ENCODE measurements at places on chromosomes 13 and 19. TPM values are rescaled to one million over a fixed set of nuclear protein-coding genes. Genes with fewer than 3 reads are reported as not detected.

DNA sequence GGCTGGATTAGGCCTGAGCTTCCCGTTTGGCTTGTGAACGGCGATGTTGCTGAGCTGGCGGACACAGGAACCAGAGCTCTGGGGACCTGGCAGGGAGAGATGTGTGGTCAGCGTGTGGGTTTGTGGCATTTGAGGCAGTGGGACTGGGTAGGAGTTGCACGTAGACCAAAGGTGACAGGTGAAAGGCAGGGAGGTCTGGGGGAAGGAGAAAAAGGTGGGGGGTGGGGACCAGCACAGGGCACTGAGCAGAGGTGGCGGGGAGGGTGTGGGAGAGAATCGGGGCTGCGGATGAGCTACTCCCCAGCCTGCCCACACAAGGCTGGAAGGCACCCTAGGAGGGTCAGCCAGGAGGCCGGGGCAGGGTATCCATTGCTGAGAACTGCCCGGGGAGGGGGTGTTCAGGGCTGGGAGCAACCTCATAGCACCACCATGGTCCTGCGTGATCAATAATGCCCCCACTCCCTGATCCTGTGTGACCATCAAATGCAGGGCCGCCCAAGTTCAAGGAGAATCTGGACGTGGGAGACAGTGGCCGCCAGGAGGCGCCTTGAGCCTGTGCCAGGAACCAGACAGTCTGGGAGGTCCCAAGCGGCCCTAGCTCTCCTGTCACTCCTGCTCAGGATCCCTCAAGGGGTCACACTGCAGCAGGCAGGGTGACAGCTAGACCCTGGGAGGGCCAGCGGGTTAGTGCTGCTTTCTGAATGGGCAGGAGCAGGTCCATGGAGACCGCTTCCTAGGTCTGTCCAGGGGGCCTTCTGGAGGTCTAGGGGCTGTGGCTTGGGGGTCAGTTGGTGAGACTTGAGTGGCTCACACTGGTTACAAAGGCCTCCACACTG, 12.8 kb upstream of the SELENOW start:
- DNase-seq = peak; percentile 72

DNA sequence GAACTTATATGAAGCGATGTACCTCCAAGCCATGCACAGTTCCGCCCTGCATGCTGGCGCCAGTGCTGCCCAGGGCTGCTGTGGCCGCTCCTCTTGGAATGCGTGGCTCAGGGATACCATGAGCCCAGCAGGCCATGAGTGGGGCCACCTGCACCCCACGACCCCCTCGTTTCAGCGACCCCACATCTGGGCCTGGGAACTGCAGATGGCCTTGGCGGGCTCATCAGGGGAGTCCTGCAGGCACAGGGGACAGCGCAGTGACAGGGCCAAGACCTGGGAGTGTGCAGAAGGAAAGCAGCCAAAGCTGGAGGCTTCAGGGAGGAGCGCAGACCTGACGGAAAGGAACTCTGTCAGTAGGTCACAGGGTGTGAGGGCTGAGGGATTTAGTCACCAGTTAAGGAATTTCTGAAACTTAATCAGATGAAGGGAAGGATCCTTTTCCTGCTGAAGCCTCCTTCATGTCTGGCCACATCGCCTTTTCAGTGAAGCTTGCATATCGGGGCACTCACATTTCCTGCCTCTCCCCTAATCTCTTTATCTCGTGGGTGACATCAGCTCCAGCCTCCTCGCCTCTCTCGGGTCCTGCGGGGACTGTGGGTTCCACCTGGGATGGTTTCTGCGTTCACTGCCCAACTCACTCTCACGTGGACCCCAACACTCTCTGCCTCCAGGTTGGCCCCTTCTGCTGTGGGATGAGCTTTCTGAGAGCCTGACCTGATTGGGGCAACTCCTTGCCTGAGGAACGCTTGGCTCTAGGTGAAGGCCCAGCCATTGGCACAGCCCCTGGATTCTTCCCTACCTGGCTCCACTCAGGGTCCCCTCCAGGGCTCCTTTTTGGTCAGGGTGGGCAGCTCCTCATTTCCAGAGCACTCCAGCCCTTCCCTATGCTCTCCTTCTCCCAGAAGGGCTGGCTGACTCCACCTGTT, 123.5 kb downstream of the CRYL1 start:
- peak; percentile 75 for DNase-seq

- no peak for DNase-seq
Observed at GRCh38 chr19:8438236-8438635, 6.5 kb upstream of the HNRNPM start.

FFAR2 gene
- not detected for total RNA-seq

DNA sequence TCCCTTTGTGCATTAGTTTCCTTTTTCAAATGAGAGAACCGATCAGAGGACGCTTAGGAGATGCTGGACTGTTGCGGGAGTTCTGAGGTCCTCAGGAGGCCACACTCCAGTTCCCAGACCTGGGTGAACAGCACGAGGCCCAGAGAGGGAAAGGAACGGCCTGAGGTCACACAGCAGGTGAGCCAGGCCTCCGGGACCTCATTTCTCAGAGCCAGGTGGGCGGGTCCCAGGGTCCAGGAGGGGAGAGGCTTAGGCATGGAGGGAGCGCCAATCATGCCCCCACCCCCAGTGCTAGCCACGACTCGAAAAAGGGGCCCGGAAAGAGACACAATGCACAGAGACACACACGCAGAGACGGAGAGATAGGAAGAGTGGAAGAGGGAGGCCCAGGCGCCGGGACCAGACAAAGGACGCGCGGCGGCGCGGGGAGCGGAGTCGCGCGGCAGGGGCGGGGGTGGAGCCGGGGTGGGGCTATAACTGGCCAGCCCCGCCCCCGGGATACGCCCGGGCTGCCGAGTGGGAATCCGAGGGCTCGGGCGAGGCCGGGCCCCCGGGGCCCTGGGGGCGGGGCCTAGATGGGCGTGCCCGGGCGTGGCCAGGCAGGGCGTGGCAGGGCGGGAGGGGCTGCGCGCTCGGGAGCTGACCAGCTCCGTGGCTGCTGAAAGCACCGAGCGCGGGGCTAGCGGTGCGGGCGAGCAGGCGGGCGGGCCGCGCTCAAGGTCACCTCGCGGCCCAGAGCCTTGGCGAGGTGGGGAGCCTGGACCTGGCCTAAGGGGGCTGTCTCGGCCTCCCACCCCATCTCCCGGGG, 1.6 kb downstream of the ELAVL3 start:
- DNase-seq = peak; percentile 42

PSG6 gene
- total RNA-seq = not detected

SERPINE3 gene
- total RNA-seq = not detected

DNA sequence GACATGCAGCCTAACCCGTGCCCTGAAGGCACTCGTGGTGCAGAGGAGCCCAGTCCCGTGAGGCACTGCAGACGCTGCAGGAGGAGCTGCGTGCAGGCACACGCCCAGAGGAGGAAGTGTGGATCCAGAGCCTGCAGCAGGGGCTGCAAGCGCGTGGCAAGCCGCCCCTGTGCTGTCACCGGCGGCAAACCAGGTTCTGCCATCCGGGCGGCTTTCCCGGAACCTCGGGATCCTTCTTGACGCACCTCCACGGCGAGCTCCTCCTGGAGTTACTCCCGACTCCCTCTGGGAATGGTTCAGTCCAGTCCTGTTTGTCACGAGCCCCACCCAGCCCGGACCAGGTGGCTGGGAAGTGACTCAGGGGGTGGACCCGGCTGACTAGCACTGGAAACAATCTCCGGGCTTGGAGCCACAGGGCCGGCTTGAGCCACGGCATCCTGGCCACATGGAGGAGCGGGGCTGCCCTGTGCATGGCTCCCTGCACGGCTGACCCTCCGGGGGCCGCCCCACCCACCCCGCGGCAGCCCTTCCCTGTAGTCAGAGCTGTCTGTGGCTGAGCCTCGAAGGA, 10.2 kb downstream of the DPP9 start:
- peak; percentile 99 for DNase-seq

DNA sequence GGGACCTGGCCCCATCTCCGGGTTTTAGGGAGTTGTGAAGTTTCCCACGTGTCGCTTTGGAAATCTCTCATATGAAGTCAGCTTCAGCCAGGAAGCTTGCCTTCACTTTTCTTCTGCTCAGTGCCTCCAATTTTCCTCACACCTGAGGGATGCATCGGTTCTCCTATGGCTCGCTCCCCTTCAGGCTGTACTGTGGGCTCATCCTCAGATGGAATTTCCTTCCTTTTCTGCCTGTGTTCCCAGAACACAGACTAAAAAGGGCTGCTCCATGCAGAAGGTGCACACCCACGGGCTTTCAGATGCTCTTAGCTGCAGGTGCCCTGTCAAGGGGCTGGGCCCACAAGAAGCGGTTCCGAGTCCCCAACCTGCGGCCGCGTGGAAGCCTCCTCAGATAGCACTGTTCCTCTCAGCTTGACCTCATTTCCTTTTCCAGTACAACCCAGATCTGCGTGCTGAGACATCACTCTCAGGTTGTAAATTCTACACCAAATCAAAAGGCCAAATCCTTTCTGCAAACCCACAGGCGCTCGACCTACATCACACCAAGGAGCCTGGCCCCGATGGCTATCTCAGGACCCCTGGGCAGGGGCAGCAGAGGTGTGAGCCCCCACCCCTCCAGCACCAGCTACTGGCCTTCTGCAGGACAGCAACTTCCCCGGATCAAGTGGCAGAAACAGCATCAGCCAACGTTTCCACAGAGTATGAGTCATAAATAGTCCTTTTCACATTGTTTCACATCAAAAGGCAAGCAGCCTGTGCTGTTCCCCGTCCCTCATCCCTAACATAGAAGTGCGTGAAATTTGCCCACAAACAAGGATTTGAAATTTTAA, 275.9 kb downstream of the ZNF536 start:
- peak; percentile 47 for DNase-seq

DNA sequence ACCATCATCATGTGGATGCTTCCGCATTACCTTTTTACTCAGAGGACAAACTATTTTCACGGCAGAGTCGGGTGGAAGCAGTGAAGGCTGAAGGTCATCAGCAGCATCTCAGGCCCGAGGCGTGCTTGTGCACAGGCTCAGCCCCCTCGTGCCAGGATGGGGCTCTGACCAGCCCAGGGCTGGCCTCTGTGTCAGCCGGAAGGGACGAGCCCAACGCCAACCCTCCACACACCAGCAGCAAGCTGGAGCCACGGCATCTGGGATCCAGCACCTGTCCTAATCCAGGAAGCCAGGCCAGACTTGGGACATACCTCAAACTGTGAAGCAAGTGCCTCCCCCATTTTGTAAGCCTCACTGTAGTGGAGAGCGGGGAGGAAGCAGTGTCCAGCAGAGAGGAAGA, 11.1 kb downstream of the MICOS13 start:
- DNase-seq = no peak

GRCh38 chr19:347946-348861, 3.6 kb upstream of the MIER2 start:
- DNase-seq = peak; percentile 11

DNA sequence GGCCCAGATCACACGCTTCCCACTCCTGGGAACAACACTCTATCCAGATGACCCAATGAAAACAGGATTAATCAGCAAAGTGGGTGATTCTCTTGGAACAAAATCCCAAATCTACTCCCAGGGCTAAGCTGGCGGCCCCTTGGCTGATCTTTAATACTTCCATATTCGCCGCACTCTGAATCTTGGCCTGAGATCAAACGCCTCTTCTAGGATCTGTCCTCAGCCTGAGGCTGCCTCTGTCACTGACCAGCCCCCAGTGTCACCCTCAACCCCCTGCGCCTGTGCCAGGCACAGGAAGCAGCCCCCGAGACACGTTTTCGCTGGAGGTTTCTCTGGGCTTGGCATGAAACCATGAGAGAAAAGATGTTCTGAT, 2.4 kb upstream of the CTXN1 start:
- peak; percentile 54 for DNase-seq

DNA sequence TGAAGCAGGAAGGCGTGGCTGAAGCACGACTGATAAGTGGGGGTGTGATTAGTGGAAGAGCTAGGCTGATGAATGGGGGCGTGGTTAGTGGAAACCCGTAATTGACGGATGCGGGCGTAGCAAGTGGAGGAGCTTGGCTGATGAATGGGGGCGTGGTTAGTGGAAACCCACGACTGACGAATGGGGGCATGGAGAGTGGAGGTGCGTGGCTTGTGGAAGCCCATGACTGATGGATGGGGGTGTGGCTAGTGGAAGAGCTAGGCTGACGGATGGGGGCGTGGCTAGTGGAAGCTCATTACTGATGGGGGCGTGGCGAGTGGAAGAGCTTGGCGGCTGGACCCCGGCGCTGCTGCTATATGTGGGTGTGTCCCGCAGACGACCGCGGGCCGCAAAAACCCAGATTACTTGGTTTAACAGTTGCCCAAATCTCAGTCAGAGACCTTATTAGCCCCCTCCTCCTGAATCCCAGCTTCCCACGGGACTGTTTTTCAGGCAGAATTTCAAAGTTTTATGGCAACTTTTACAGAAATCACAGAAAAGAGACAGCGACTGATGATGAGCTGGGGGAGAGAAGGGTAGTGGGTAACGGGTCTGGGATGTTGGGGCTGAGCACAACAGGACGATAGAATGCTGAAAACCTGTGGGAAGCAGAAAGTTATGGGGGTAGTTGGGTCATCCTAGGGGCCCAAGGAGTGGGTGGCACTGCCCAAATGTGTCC, 9.0 kb upstream of the MEIS3 start:
- peak; percentile 100 for DNase-seq

LILRA6 gene
- total RNA-seq = not detected

SKA3 gene
- 8.6 TPM for total RNA-seq

DMPK gene
- total RNA-seq = 26.6 TPM

- no peak for DNase-seq
Observed at GRCh38 chr13:98845742-98846141, 93.3 kb upstream of the SLC15A1 start.

DNA sequence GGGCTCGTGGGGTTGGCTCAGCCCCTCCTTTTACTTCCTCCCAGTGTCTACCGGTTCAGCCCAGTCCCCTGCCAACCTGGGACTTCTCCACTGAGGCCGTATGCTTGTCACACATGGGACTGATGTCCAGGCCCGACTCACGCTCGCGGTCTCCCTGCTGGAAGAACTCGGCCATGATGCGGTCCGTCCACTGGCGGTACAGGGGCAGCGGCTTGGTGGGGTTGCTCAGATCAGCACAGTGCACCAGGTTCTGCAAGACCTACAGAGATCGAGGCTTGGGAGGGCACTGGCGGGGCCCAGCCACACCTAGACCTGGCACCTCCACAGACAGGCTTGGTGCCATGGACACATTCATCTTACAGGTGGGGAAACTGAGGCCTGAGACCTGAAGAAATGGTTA, 7.8 kb upstream of the RAB3A start:
- DNase-seq = no peak

C19orf85 gene
- not detected for total RNA-seq

- DNase-seq = no peak
Observed at GRCh38 chr13:102593466-102593865, 3.3 kb upstream of the TPP2 start.

DNA sequence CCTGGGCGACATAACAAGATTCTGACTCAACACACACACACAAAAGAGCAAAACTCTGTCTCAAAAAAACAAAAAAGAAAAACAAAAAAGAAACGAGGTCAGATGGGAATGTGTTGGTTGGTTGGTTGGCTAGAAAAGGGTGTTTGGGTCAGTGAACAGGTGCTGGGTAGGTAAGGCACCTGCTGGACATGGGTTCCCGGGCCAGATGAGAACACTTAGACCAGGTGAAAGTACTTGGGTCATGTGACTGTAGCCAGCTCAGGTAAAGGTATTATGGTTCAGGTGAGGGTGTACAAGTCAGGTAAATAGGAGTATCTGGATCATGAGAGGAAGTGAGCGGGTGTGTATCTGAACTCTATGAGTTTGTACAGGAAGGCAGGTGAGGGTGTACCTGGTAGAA, 14.5 kb upstream of the ZNF414 start:
- peak; percentile 33 for DNase-seq

Measured in GM23248 (cell line).